ENCODE measurements at places on chromosomes 13 and 19.

DNA sequence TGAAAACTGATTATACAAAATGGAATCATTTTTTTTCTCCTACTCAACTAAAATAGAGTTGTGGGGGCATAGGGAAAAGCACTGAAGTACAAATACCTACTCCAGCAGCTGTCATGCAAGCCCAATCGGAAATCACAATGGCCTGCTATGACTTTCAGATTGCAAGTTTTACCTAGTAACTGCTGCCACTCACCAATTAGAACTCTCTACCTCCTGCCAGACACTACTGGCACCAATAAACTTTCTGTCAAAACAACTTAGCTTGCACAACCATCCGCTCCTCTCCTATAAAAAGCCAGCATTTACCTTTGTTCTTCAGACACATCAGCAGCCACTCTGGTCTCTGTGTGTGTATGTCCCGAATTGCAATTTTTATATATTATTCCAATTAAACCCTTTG is 9.3 kb upstream of the TRPC4 start:
- no peak for DNase-seq

DNA sequence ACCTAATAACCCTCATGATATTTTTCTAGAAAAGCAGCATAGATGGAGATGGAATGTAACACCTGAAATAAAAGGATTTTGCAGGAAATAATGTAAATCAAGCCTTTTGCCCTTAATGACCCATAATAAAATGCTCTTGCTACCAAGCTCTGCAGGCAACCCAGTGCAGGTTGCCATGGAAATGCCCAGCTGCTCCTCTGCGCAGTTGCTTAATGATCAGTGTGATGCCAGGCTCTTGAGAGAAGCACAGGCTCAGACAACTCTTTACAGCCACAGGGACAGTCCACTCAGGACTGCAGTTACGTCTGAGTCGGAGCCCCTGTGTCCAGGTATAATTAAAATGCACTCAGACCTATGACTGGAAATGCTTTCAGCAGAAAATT is 165.5 kb downstream of the LACC1 start:
- DNase-seq = no peak

- no peak for DNase-seq
Observed at GRCh38 chr19:54560881-54561385, 12.7 kb upstream of the LILRA2 start.

GRCh38 chr13:101025519-101025918 is 350.9 kb upstream of the TMTC4 start:
- DNase-seq = no peak

DNA sequence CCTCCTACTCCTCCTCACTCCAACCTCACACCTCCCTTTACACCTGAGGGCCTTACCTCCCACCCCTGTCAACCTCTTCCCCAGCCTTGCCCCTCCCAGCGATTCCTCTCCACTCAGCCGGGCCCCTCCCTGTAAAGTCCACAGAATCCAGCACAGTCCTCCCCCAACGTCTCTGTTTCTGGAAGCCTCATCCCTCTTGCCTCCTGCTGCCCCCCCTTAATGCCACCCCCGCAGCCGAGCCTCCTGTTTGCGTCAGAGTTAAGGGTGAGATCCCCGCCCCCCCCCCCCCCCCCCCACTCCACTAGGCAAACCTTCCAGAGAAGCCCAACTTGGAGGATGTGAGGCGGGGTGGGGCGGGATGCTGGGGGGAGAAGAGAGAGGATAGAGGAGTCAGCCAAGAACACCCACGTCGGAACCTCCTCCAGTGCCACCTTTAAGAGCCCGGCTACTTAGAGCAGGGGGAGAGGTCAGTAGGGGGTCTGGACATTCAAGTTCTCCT is 2.1 kb downstream of the UNC13A start:
- no peak for DNase-seq
